ENCODE measurements at places on chromosomes 6 and 20.

DNA sequence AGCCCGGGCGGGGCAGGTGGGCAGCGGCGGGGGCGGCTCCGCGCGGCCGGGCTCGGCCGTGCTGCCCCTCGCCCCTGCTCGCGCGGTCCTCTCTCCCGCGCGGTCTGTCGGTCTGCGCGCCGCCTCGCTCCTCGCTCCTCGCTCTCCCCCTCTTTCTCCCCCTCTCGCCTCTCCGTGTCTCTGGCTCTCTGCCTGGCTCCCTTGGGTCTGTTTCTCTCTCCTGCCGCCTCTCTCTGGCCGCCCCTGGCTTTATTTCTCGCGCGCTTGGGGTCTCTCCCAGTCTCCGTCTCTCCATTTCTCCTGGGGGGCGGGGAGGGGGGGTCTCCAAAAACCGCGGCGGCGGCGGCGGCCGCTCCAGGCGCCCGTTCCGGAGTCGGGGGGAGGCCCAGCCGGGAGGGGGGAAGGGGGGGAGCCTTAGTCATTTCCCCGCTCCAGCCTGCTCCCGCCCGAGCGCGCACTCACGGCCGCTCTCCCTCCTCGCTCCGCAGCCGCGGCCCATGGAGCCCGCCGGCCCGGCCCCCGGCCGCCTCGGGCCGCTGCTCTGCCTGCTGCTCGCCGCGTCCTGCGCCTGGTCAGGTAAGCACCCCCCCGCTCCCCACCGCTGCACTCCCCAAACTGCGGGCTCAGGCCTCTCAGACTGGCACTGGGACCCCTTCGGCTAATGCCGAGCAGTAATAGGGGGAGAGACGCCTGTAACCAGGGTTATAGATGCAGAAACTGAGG is at the start of gene SIRPA:
TSS of gene SIRPA (plus strand) at position 457 of the 723 bp plus-strand sequence. CDS start at position 498, 41 bp downstream.
- peak; percentile 55 for DNase-seq

- no peak for DNase-seq
These were observed 14.6 kb downstream of the PDYN start for GRCh38 chr20:1979106-1979778.

DNA sequence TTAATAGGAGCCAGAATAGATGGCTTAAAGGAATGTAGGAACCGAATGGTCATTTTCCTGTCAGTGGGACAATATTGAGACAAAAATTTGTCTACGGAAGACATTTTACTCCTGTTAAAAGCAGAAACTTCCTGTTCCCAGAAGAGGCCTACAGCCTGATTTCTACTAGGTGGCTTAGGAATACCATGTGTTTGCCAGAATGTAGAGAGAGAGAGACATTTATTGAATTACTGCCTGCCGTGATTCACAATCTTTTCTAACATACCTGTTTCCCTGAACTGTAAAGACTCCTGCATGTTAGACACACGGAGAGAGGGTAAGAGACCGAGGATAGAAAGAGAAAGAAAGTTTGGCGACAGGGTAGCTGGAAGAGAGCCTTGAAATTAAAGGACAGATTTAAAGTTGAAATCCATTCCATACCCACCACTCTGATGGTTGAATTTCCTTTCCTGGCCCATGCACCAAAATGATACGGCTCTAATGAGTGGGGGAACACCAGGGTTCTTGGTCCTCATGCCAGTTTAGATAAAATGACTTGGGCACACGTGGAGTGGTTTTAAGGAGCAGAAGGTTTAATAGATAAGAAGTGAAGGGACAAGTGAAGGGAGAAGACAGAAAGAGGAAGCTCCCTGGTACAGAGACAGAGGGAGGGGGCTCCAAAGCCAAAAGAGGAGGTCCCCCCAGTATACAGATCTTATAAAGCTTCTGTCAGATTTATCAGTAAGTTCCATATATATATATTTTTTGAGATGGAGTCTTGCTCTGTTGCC is 22.5 kb downstream of the NCOA3 start:
- no peak for DNase-seq

DNA sequence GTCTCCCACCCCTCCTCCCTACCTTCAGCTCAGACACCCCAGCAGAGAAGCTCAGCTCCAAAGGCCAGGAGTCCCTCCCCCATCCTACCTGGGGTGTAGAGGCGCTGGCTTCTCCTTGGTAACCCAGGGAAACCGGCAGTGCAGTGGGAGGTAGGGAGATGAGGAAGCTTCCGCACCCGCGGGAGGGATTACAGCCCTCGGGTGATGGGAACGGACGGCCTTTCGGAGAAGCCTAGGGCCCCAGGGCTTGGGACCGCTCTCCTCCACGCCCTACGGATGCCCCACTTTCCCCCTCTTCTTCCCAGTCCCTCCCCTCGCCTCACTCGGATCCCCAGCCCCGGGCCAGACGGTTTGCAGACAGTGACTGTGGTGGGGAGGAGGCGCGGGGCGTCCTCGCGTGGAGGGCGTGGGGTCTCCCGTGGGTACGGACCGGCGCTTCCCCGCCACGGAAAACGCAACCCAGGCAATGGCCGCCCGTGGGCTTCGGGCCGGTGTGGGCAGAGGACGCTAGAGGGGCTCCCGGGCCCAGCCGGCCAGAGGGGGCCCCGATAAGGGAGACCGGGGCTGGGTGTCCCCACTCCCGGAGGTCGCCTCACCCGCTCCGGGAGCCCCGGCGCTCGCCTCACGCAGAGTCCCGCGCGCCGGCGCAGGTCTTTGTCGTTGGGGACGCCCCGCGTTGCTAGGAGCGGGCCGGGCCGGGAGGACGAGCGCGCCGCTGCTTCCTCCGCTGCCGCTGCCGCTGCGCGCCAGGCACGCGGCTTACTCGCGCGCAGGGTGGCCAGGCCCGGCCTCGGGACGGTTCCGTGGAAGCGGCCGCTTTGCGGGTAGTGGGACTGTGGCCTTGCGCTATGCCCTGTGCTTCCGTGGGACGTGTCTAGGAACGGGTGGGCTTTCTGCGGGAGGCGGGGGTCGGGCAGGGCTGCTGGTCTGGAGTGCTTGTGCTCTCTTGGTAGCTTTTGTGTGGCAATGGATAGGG is 15.8 kb downstream of the AARS2 start:
- DNase-seq: no peak

GRCh38 chr6:36277946-36278470 is 8.1 kb downstream of the PNPLA1 start:
- no peak for DNase-seq
